ENCODE measurements at places on chromosomes 7 and 10. TPM values are rescaled to one million over a fixed set of nuclear protein-coding genes. Genes with fewer than 3 reads are reported as not detected.

DNA sequence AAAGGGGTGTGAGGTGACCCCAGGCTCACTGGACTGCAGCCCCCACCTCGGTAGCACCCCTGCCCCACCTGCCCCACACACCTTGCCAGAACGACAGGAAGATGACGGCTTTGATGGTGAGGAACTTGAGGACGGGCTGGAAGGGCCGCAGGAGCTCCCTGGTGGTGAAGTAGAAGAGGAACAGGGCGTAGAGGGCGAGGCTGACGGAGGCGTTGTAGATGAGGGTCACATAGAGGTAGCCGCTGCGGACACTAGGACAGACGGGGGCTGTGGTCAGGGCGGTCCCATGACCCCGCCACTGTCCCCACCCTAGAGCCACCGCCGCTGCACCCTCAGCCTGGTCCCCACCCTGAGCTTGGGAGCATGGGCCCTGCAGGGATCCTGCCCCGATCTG is 7.6 kb downstream of the TMEM184A start:
- DNase-seq: no peak

GRCh38 chr10:22711373-22711772 is 3.0 kb downstream of the PIP4K2A start:
- DNase-seq: no peak

DNA sequence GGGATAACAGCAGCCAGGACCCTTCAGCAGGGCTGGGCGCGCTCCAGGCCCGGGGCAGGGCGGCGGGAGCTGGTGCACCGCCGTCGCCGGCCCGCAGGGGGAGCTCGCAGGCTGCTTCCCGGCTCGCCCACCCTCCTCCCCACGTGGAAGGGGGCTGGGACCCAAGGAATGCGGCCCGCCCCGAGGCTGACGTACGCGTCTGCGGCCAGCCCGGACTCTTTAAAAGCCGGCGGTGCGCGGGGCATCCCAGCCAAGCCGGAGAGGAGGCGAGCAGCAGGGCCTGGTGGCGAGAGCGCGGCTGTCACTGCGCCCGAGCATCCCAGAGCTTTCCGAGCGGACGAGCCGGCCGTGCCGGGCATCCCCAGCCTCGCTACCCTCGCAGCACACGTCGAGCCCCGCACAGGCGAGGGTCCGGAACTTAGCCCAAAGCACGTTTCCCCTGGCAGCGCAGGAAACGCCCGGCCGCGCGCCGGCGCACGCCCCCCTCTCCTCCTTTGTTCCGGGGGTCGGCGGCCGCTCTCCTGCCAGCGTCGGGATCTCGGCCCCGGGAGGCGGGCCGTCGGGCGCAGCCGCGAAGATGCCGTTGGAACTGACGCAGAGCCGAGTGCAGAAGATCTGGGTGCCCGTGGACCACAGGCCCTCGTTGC is at the start of gene PFKFB3:
Gene PFKFB3 (plus strand): TSS at position 249 of the 647 bp plus-strand sequence. CDS start 329 bp downstream, at position 578.
- peak; percentile 87 for DNase-seq

The POU6F2 gene
- 5.0 TPM for total RNA-seq

The LANCL2 gene
- 13.2 TPM for total RNA-seq

DNA sequence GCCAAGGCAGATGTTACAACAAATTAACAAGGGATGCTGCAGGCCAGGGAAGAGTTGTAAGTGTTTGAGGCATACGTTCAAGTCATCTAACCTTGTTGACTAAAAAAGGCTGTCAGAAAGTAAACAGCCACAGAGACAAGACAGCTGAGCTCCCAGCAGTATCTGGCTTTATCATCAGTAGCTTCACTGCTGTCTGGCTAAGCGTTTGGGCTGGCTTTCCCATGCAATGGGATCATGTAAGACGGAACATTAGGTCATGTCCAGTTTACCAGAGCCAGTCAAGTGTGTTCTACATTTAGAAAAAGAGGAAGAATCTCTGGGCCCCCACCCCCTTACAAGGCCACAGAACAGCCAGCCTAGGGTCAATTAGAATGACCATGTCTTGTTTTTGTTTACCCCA is 51.3 kb upstream of the GSAP start:
- DNase-seq: no peak

GRCh38 chr10:131226446-131227162 is 84.9 kb downstream of the TCERG1L start:
- no peak for DNase-seq

GRCh38 chr10:88270871-88271713 is 312.0 kb downstream of the RNLS start:
- no peak for DNase-seq

GRCh38 chr10:4181081-4181480 is 396.1 kb upstream of the KLF6 start:
- DNase-seq: no peak

- no peak for DNase-seq
Observed at GRCh38 chr10:78605800-78606350, 462.9 kb upstream of the ZMIZ1 start.

GRCh38 chr7:38506756-38507155 is 124.4 kb downstream of the AMPH start:
- no peak for DNase-seq

The ASB4 gene
- 1.9 TPM for total RNA-seq

DNA sequence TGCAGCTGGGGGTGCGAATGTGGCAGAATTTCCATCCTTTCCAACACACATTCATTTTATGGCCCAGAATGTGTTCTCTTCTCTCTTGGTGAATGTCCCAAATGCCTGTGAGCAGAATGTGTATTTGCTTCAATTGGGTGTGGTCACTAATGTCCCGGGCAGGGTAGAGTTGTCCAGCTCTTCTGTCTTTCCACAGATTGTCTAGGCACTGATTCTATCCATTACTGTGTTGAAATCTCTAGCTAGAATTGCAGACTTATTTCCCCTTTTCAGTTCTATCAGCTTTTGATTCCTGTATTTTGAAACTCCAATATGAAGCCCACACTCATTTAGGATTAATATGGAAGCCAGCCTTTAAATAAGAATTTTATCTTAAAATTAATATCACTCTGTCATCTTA is 14.0 kb upstream of the AKR1E2 start:
- DNase-seq: no peak

DNA sequence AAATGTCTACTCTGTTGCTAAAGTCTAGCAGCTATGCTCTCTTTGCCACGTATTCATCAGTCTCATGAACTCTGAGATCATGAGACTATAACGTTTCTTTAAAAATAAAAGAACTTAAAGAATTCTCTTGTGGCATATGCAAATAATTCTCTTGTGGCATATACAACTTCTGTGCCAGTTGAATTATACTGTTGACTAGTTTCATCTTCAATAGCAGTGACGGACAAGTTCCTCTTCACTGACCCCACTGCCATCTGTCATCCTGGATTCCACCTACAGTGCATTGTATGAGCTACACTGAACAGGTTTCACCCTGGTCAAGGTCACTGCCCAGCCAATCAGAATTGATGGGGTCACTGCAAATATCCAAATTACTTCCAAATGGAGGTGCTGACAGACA is 88.2 kb downstream of the CD36 start:
- DNase-seq: no peak

- no peak for DNase-seq
Observed at GRCh38 chr10:43257347-43258210, 9.3 kb downstream of the RASGEF1A start.

The TEX47 gene
- not detected for total RNA-seq

The MYOF gene
- total RNA-seq: 99.1 TPM

The GARIN1A gene
- 0.79 TPM for total RNA-seq

DNA sequence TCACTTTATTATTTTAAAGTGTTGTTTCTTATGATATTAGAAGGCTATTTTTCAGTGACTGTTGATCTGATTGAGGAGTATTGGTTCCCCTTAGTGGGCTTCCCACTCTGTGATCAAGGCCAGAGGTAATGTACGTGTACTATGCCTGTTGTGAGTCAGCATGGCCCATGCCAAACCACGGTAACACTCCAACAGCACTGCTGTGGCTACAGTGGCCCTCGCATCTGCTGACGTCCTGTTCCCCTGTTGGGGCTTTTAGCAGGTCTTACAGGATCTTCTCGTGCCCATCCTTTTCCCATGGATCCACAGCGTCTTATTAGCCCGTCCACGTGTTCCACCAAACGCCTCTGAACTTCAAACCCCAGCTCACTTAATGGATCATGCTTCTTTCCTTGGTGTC is 964.6 kb upstream of the CELF2 start:
- no peak for DNase-seq

GRCh38 chr7:84194484-84195271 is at the start of gene SEMA3A:
SEMA3A (minus strand) TSS chr7:84194789; CDS start chr7:84194586, 203 bp downstream.
- peak; percentile 51 for DNase-seq

The GNAT3 gene
- not detected for total RNA-seq

The GNAI1 gene
- 81.2 TPM for total RNA-seq

The ADRA2A gene
- total RNA-seq: 3.6 TPM

The EPO gene
- total RNA-seq: not detected

- DNase-seq: no peak
Observed at GRCh38 chr7:50281680-50282445, 22.7 kb upstream of the IKZF1 start.

DNA sequence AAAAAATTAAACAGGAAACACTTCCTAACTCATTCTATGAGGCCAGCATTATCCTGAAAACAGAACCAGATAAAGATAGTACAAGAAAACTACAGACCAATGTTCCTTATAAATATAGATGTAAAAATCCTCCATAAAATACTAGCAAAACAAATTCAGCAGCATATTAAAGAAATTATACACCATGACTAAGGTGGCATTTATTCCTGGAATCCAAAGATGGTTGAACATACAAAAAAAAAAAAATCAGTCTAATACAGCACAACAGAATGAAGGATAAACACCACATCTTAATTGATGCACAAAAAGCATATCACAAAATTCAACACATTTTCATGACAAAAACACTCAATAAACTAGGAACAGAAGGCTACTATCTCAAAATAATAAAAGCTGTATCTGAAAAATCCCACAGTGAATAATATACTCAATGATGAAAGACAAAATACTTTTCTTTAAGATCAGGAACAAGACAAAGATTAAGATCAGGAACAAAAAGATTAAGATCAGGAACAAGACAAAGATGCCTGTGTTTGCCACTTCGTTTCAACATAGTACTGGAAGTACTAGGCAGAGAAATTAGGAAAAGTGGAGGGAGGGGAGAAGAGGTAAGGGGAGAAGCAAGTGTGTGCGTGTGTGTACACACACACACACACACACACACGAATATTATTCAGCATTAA is 95.6 kb downstream of the SNX13 start:
- DNase-seq: no peak

- DNase-seq: no peak
Observed at GRCh38 chr10:65377687-65378086, 1548.1 kb upstream of the LRRTM3 start.
